ENCODE measurements at places on chromosomes 7 and 10.

- DNase-seq = no peak
Measured at GRCh38 chr10:52706332-52707070, 66.1 kb downstream of the MBL2 start.

DNA sequence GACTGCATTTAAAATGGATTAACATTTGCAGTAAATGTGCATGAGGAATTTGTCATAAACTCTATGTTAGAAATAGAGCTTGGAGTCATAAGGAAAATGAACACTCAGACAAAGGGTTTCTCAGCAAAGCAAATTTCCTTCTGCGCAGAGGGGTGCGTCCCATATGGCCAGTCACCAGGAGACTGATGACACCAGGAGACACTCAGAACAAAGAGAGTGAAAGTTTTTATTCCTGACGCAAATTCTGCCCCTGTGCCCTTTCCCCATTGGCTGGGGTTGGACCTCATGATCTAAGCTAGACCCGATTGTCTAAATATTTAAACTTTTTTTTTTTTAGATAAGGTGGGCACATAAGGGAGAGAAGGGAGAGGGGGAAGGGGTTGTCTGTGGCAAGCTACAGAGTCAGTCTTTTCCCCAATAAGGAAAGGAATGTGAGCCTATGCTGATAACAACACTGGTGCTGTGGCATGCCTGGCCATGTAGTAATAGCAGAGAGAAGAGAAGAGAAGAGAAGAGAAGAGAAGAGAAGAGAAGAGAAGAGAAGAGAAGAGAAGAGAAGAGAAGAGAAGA lies 202.0 kb downstream of the POM121L12 start:
- no peak for DNase-seq

DNA sequence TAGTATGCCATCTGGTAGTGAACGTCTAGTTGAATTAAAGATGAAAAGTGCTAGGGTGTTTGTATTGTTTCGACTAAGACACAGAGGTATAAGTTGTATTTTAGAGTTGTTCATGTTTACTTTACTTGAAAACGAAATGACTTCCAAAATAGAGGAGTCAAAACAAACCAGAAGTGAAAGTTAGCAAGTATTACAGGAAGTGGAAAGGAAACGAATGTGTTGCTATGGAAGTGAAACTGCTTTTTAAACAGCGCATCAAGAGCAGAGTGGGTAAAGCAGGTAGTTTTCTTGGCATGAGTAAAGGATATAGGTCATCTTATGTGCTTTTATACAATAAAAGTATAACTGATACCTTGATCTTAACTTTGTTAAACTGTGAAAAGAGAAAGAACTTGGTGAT lies 20.0 kb upstream of the GALNTL5 start:
- no peak for DNase-seq

- peak; percentile 53 for DNase-seq
Measured at GRCh38 chr7:33644489-33644888, 260.9 kb upstream of the BMPER start.

GRCh38 chr7:21806388-21806787 lies 139.3 kb downstream of the CDCA7L start:
- DNase-seq = no peak

DNA sequence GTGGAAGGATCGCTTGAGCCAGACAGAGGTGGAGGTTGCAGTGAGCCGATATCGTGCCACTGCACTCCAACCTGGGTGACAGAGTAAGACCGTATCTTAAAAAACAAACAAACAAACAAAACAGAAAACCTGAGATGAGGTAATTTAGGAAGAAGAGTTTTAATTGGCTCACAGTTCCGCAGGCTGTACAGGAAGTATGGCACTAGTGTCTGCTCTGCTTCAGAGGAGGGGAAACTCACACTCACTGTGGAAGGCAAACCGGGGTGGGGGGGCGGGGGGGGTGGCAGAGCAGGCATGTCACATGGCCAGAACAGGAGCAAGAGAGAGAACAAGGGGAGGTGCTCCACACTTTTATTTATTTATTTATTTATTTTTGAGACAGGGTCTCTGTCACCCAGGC lies 5.1 kb downstream of the UBE2D4 start:
- no peak for DNase-seq

- DNase-seq = peak; percentile 17
Measured at GRCh38 chr7:78620920-78621319, 822.3 kb downstream of the PHTF2 start.

GRCh38 chr7:70029993-70030392 lies 431.7 kb downstream of the AUTS2 start:
- no peak for DNase-seq

GRCh38 chr10:114998993-114999392 lies 61.0 kb downstream of the TRUB1 start:
- no peak for DNase-seq

DNA sequence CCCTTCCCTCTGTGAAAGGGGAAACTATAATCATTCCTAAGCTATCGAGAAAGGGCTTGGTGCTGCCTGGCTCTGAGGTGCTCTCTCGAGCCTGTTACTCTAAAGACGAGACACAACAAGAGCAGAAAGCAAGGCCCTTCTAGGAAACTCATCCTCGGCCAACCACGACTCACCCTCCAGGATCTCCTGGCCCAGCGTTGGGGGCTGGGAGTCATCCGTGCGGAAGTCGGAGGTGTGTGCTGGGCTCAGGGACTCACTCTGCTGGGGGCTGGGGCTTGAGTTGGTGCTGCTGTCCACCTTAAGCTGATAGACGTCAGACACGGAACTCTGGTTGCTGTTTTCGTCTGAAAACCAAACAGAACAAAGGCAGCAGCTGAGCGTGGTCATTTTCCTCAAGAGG lies 17.6 kb upstream of the BAZ1B start:
- no peak for DNase-seq

GRCh38 chr10:105284476-105285215 lies 643.6 kb downstream of the SORCS3 start:
- DNase-seq = no peak

DNA sequence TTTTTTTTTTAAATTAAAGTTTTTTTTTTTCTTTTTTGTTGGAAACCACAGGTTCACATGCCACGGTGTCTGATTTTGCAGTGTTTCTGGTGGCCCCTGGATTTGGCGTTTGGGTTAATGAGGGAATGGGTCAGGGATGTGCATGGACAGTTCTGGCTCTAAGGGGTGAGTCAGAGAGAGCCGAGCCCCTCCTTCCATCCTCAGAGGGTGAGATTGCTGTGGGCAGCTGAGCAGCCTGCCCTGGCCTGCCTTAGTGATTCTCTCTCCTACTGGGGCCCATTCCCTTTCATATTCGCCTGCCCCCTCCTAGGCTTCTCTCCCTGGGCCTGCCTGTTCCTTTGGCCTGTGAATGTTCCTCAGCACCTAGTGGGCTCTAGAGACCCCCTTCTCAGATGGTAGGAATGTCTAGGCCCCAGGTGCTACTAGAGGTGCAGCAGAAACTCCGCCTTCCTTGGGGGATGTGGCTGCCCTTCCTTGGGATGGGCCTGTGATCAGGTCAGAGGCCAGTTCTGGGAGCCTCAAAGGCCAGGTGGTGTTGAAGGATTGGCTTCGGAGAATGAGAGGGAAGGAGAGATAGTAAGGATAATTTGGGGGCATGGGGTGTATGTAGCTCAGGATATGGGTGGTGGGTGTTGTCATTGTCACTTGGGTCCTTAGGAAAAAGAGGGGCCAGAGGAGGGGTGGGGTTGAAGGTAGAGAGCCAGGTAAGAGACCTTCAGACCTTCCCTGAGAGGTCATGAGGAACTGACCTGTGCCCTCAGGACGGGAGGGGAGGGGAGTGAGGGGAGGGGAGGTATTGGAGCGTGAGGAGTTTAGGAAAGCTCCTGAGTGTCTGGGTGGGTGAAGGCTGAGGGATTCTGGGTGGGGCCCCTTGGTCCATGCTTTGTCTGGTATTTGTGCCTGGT lies 19.8 kb downstream of the TSPAN14 start:
- peak; percentile 31 for DNase-seq

- no peak for DNase-seq
Measured at GRCh38 chr10:24324651-24325050, 115.7 kb downstream of the KIAA1217 start.

DNA sequence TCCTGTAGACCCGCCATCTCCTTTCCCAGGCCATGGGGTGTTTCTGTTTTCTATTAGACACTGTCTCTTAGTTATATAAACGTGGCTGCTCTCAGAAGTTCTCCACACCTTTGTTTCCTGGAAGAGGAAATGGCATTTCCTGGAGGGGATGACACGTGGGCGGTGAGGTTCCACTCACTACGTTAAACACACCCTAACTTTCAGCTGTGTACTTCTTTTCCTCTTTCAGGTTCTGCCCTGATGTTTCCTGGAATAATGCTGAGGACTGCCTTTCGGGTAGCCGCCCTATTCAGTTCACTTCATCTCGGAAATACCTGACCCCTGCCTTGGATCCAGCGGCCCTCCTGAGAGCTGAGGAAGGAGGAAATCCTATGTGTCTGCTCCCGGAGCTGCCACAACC lies 3.4 kb upstream of the PRKCQ start:
- DNase-seq = no peak

- DNase-seq = no peak
Measured at GRCh38 chr10:69662173-69662877, 32.3 kb downstream of the FAM241B start.

DNA sequence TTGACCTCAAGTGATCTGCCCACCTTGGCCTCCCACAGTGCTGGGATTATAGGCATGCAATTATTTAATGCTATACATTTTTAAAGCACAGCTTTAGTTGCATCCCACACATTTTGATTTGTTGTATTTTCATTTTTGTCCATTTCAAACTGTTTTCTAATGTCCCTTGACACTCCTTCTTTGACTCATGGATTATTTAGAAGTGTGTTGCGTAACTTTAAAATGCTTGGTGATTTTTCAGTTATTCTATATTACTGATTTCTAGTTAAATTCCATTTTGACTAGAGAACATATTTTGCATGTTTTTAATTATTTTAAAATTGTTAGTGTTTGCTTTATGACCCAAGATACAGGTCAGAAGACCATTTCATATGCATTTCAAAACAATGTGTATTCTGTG lies 28.8 kb downstream of the EVX1 start:
- DNase-seq = no peak

DNA sequence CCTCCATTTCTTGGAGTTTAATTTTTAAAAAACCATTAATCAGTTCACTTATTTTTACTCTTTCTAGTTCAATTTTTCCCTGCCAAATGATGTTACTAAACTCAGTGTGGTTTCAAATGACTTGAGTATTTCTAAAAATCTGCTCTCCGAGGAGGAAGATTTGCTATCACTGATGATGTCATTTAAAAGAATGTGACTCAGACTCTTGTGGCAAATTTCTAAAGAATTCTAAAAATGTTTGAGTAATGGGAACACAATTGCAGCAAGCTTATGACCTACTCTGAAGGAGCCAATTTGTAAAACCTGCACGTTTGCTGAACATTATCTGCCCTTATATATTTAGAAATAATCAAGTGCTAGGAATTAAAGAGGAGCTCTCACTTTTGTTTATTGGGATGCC lies 88.6 kb downstream of the SPAG6 start:
- DNase-seq = peak; percentile 93

- no peak for DNase-seq
Measured at GRCh38 chr10:38050212-38050611, 39.7 kb downstream of the ZNF33A start.

DNA sequence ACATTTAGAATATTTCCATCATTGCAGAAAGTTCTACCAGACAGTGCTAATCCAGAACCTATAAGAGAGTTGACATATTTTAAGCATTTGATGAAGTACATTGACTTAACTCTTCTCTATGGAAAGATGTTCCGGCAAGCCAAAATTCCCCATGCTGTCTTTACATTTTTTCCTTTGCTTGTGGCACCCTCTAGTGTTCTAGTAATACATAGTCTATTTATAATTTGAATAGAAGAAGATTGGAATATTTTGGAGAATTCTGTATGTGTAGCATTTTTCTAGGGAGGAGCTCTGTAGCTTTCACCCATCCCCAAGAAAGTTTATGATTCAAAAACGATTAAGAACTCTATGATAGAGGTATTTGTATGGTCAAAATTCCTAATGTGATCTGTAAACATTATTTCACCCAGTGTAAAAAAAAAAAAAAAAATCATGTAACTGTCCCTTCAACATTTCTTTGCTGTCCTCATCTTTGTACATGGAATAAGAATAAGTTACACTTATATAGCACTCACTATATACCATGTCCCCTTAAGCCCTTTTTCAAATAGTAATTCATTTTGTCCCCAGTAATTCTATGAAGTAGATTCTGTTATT lies 33.2 kb downstream of the NRF1 start:
- peak; percentile 69 for DNase-seq

GRCh38 chr7:151541709-151542499 lies 22.2 kb upstream of the RHEB start:
- no peak for DNase-seq

DNA sequence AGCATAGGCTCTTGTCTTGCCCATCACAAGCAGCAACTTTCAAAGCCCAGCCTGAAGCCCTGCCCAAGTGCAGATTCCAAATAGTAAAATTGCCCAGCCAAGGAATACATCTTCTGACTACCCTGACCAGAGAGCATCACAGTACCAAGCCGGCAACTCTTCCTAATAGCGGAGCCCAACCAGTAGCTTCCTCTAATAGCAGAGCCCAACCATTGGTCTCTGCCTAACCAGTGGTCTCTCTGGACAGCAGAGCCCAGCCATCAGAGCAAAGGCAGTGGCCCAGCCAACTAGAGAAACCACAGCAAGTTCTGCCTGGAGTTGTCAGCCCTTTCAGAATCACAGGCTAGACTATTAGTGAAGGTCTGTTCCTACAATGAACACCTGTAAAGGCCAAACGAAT lies 285.6 kb downstream of the HGF start:
- DNase-seq = peak; percentile 98

- no peak for DNase-seq
Measured at GRCh38 chr10:132689721-132690360, 96.1 kb downstream of the NKX6-2 start.

- DNase-seq = no peak
Measured at GRCh38 chr7:104096683-104097082, 107.2 kb upstream of the RELN start.

- no peak for DNase-seq
Measured at GRCh38 chr10:114256822-114257221, 17.8 kb downstream of the VWA2 start.

- DNase-seq = no peak
Measured at GRCh38 chr10:17479822-17480221, 25.4 kb upstream of the ST8SIA6 start.

DNA sequence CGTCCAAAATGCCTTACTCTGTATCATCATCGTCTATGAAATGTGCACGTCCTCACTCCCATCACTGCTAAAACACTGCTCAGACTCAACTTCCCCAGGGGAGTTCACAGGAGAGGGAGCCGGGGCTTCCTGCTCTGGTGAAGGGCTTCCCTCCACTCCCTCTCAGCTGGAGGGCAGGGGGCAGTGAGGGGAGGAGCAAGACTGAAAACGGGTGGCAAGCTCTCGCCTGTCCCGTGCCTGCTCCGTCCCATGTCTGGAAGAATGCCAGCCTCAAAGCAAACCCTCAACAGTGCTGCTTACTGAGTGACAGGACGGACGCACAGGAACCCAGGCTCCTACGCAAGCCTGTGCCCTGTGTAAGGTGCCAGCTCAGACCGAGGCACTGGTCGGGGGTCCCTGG lies 25.1 kb downstream of the PRKAG2 start:
- DNase-seq = no peak

Data from fibroblast of skin of scalp (primary cell).